ENCODE measurements at places on chromosomes 11 and 22. TPM values are rescaled to one million over a fixed set of nuclear protein-coding genes. Genes with fewer than 3 reads are reported as not detected.

- DNase-seq = no peak
Observed at GRCh38 chr11:130037881-130038585, 31.7 kb upstream of the APLP2 start.

The ZNF70 gene
- 4.6 TPM for polyA plus RNA-seq

GRCh38 chr11:97460091-97460490 lies 1070.3 kb downstream of the JRKL start:
- no peak for DNase-seq

DNA sequence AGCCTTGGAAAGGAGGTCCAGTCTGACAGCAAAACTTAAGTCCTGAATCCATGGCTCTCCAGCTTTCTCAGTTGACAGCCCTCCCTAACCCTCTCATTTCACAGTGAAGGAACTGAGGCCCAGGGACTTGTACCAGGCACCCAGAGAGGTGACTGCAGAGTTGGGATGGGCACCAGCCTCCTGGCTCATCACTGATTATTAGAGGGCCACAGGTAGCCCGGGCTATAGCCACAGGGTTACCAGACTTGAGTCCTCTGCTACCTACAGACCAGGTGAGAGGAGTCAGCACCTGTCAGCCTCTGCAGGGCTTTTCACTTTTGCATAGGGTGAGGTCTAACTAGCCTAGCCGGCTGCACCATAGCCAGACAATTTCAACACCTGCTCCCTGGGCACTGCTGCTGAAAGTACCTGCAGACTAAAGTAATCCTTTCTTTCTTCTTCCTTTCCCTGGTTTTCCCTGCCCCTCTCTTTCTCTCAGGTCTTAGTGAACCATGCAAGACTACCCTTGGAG lies 37.6 kb downstream of the SYT13 start:
- DNase-seq = no peak

The LDHAL6A gene
- polyA plus RNA-seq = 1.7 TPM

The VSIG2 gene
- polyA plus RNA-seq = 10.7 TPM

DNA sequence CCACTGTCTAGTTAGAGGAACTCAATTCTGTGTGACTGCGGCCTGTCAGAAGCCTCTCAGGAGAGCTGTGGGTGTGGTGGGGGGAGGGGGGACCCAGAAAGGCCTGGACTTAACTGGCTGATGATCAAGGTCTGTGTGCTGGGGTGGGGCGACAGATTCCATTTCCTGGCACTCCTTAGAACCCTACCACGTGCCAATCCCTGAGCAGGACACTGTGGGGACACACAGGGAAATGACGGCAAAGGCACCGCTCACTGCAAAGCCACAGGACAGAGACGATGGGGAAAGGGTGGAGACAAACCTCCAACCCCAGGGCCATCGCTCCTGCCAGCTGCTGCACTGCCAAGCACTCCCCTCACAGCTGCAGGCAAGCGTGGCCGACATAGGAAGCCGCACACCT lies 58.4 kb upstream of the BID start:
- no peak for DNase-seq

GRCh38 chr11:119779195-119780071 lies 50.4 kb upstream of the NECTIN1 start:
- no peak for DNase-seq

GRCh38 chr11:15473954-15474837 lies 359.5 kb downstream of the INSC start:
- no peak for DNase-seq

DNA sequence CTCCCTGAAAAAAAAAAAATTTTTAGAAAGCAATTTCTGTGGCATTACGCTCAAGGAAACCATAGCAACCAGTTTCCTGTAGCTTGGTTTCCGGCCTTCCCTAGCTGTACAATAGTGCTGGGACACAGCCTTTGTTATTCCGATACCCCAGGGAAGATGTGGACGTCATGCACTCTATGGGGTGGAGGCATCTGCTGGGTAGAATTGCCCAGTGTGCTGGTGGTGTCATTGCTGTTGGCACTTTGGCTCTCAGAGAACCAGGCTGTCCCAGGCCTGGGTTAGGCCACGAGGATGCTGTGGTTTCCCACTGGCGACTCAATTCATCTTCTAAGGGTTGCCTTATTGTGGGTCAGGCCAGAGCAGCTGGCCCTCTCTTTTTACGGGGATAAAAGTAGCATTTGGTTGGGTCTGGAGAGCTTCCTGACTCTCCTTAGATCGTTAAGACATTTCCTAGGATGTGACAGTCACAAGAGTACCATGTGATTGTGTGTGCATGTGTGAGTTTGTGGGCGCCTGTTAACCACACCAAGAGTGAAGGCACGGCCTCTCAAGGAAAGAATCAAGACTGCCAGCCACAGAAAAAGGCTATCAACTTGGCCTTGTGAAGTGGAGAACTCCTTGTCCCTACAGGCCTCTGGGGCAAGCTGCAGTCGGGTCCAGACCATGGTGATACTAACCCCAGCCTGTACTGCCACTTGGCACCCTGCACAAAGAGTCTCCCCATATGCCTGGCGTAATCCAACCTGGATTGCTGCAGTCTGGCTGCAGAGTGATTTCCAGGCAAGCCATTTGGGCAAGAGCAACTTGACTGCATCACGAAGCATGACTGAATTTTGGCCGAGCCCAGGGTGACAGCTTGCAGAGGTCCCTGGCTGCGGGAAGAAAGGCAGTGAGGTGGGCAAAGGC lies 35.9 kb upstream of the NAV2 start:
- DNase-seq = peak; percentile 16

The JAML gene
- 2.6 TPM for polyA plus RNA-seq

DNA sequence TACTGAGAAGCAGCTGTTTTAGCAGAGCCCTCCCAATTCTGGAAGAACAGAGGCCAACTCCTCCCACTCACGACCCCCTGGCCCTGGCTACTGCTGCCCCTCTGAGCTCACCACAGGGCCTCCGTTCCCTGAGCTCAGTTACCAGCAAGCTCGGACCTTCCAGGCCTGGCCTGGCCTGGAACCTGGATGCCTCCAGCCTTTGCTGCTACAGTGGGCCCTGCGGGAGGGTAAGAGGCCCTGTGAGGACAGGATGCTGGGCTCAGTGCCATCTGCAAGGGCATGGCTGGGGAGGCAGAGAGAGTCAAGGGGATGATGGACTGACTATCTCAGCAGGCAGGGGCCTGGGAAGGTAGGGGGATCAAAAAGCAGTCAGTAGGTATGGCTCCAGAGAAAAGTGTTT lies 209.9 kb upstream of the NCAM1 start:
- no peak for DNase-seq

The LRP4 gene
- 27.6 TPM for polyA plus RNA-seq

DNA sequence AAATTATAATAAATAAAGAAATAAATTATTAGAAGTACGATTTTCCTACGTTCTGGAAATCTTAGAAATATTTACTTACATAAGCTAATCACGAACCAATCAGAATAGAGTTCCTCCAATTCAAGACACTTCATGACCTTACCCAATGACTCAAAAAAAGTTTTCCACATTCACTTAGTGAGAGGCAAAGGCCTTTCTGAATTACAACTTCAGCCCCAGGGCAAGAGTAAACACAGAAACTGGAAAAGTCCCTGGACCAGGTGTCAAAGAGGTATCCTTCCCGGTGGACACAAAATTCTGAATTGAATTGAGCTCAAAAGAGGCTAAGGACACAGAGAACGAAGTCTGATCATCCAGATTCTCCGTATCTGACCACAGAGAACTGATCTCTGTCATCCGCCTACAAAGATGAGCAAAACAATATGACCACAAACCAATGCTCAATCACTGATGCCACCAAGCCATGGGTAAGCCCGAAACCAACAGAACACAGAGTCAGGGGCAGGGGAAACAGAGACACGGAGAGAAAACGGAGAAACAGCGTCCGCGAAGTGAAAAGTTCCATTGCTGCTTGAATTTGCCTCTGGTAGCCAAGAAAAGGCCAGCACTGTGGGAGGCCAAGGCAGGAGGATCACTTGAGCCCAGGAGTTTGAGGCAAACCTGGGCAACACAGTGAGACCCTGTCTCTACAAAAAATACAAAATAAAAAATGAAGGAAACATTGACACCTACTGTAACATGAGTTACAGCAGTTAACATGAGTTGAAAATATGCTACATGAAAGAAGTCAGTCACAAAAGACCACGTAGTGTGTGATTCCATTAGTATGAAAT lies 6.8 kb downstream of the BID start:
- DNase-seq = no peak

- no peak for DNase-seq
Observed at GRCh38 chr11:124098141-124098540, 17.1 kb upstream of the VWA5A start.

GRCh38 chr11:75538150-75538942 lies 12.6 kb upstream of the GDPD5 start:
- no peak for DNase-seq

- DNase-seq = no peak
Observed at GRCh38 chr11:61787928-61788491, 4.4 kb downstream of the TMEM258 start.

GRCh38 chr22:46801331-46801811 lies 38.9 kb downstream of the TBC1D22A start:
- DNase-seq = no peak

The RAG2 gene
- 0.52 TPM for polyA plus RNA-seq

- DNase-seq = no peak
Observed at GRCh38 chr11:109960831-109961230, 132.4 kb upstream of the ZC3H12C start.

GRCh38 chr11:43145653-43146052 lies 166.1 kb upstream of the API5 start:
- no peak for DNase-seq

The TRPM5 gene
- polyA plus RNA-seq = 5.0 TPM

DNA sequence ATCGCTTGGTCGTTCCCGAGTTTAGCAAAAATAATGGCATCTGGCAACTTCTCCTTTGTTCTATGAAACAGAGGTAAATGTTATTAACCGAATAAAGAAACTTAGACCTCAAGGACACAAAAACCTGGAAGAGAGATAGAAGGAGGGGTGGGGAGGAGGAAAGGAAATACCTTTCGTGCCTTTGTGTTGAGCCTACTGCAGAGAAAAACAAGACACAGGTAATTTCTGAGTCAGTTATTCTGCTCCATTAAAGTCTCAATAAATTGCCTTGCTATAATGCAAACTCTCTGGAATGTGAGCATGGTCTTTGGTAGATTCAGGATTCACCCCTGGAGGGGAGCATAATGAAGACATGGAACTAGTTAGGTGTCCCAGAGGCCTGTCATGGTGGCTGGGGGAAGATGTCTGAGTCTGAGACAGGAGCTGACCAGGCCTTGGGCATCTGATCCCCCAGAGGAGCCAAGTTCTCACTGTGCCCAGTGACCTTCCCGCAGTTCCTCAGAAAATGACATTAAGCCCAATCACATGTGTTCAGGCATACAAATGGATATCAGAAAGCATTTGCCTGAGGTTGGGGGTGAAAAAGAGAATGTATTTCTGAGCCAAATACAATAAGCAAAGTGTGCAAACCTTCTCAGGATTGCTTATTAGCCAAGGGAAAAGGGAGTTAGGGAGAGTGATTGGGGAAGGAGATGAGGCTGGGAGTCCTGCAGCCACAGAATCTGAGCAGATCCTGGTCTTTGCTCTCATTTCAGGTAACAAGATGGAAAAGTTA lies 72.6 kb upstream of the CADM1 start:
- DNase-seq = no peak

DNA sequence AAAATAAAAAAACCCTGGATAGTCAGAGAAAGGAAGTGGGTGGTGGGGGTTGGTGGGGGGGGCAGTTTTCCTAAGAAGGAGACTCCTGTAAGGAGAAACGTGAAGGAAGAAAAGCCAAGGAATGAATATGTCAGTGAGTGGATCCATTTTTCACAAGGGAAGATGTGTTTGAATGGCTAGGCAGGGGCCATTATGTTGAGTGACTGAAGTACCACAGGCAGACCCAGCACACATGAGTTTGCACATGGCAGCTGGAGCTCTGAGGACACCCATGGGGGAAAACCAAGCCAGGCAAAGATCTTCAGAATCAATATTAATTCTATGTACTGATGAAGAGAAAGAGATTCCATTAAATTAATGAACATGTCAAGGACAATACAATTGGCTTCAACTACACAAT lies 67.6 kb downstream of the CD44 start:
- no peak for DNase-seq

The APOA5 gene
- not detected for polyA plus RNA-seq

The C11orf68 gene
- polyA plus RNA-seq = 49.9 TPM

- DNase-seq = no peak
Observed at GRCh38 chr22:32994041-32994830, 63.9 kb downstream of the SYN3 start.

The UEVLD gene
- 21.6 TPM for polyA plus RNA-seq

GRCh38 chr11:73152861-73153483 lies 10.9 kb upstream of the FCHSD2 start:
- DNase-seq = no peak

DNA sequence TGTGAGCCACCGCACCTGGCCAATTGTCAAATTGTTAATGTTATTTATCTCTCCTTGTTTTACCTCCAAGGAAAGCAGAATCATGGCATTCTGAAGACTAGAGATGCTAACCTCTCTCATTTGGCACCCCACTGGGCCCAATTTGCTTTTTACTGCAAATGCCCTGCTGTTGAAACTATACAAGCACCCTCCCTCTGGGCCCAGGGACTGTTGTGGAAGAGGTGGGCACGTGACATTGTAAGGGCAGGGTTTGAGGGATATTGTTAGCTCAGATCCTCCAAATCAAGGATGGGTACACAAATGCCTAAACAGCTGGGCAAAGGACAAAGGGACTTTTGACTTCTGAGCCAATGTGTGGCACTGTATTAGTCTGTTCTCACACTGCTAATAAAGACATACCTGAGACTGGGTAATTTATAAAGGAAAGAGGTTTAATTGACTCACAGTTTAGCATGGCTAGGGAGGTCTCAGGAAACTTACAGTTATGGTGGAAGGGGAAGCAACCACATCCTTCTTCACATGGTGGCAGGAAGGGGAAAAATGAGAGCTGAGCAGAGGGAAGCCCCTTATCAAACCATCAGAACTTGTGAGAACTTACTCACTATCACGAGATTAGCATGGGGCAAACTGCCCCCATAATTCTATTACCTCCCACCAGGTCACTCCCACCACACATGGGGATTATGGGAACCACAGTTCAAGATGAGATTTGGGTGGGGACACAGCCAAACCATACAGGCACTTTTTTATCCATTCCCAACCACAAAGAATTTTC lies 6.5 kb upstream of the ALDH3B2 start:
- DNase-seq = no peak

GRCh38 chr11:75969626-75970308 lies 154.8 kb downstream of the UVRAG start:
- no peak for DNase-seq

The APOA4 gene
- polyA plus RNA-seq = not detected

The PRDM11 gene
- 19.1 TPM for polyA plus RNA-seq

DNA sequence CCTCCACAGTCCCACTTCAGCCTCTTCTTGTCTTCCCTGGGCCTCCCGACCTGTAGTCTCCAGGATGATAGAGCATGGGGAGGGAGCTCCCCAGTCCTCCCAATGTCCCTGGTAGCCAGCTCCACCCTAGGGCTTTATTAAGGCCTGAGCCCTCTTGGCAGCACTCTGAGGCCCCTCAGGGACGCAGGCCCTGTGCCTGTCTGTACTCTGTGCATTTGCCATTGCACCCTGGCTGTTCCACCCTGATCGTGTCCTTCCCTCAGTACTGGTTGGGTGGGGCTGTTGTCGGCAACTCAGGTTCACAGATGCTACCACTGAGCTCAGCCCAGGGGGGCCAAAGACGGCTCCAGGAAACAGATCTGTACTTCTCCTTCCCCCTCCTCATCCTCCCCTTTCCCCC lies 7.2 kb downstream of the SSTR3 start:
- DNase-seq = no peak

The CADM1 gene
- polyA plus RNA-seq = 128 TPM

The OR10A3 gene
- polyA plus RNA-seq = not detected

The CBLIF gene
- 0.11 TPM for polyA plus RNA-seq

GRCh38 chr11:71999362-71999761 lies 653 bp downstream of the IL18BP start:
- no peak for DNase-seq

The GAL3ST3 gene
- polyA plus RNA-seq = 3.7 TPM

GRCh38 chr11:125299061-125299615 lies 134.6 kb downstream of the PKNOX2 start:
- DNase-seq = no peak

All from left renal cortex interstitium (tissue), 4 donors.